ENCODE measurements at places on chromosomes 1 and 21. TPM values are rescaled to one million over a fixed set of nuclear protein-coding genes. Genes with fewer than 3 reads are reported as not detected.

GRCh38 chr1:76833151-76833550 lies 34.1 kb upstream of the ST6GALNAC5 start:
- DNase-seq: peak; percentile 8

GRCh38 chr21:44765231-44766013 lies 36.2 kb downstream of the UBE2G2 start:
- peak; percentile 88 for DNase-seq

DNA sequence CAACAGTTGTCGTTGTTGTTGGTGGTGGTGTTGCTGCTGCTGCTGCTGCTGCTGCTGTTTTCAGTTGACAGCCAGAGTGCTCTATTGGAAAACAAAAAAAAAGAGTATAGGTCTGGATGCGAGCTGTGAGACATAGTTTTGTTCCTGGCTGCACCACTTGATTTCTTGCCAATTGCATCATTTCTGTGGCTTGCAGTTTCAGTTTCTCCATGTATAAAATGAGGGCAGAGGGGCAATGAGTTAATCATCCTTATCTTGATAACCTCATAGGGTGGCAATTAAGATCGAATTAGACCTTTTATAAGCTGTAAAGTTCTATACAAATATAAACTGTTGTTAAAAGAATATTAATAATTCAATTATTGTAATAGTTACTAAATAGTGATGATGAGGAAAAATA lies 156.7 kb downstream of the DMRTA2 start:
- DNase-seq: no peak

DNA sequence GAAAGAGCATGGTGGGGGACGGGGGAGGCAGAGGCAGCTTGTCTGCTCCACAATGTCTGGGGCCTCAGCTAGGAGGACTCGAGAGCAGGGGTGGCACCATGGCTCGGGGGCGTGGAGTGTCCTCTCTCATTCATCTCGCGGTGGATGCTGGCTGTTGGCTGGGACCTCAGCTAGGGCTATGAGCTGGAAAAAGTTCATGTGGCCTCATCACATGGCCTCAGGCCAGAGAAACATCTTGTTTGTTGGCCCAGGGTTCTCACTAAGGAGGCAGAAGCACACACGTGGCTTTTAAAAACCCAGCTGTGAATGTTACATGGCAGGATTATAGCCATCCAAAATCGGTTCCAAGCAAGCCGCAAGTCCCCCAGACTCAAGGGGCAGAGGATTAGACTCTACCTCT lies 6.2 kb upstream of the CENPS start:
- no peak for DNase-seq

DNA sequence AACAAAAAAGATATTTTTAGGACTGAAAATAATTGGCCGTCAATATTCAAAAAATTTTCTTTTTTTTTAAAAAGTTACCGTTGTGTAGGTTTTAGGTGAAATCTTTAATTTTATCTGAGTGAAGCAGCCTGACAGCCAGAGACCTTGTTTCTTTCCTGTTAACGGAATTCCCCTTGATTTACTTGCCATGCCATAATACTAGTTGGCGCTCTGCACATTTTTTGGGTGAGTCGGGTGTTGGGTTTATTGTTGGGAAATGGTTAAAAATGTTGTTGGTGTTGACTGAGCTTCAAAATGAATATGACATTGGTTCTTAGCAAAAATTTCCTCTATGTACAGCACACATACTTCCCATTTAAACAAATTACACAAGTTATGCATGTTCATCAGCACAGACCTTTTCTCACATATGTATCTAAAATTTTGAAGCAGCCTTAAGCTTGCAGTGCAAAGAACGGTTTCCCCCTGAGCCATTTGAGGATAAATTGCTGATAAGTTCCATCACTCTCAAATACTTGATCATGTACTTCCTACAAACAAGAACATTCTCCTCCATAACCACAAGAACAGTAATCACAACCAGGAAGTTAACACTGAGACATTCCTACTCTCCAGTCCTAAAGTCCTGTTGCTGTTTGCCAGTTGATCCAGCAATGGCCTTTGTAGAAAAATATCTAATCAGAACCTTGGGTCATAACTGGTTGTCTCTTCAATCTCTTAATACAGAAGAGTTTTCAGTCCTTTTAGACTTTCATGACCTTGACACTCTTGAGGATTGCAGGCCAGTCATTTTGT lies 34.2 kb downstream of the CAMTA1 start:
- DNase-seq: no peak

DNA sequence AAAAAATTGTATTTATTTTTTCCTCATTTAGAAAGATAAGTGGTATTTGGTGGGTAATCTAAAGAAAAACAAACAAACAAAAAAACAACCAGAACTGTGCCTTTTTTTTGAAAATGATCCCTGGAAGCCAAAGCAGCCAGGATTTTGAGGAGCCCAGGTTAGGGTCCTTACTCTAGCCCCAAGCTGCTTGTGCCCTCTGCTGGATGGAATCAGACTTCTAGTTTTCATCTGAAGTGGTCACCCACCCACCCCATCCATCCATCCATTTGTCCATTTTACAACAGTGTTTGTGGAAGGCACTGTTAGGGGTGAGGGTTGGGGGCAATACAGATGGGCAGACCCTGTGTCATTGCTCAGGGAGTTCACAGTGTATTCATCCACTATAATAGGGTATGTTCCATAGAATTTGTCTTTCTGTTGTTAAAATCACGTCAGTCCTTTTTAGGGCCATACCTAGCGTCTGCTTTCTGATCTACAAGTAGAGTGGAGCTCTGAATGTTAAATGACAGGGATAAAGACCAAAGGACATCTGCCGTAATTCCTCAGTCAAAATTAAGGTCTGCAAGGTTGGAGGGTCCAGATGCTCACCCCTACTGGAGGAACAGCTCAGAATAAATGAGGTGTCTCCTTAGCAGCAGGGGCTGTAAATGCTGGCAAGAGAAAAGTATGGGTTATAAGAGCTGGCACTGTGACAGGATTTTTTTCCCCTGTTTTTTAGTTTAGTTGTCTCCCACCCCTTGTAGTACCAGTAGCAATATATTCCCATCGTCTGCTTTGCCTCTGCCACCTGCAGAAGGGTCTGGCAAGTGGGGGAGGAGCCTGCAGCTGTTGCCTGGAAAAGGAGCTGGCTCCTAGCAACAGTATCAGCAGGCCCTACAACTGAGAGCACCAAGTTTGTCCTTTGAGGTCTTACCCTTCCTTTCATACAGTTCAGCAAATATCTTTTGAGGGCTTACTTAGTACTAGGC lies 3.2 kb downstream of the LRRC42 start:
- peak; percentile 72 for DNase-seq

- DNase-seq: peak; percentile 61
These were observed 10.8 kb downstream of the NHLH1 start for GRCh38 chr1:160377585-160378206.

DNA sequence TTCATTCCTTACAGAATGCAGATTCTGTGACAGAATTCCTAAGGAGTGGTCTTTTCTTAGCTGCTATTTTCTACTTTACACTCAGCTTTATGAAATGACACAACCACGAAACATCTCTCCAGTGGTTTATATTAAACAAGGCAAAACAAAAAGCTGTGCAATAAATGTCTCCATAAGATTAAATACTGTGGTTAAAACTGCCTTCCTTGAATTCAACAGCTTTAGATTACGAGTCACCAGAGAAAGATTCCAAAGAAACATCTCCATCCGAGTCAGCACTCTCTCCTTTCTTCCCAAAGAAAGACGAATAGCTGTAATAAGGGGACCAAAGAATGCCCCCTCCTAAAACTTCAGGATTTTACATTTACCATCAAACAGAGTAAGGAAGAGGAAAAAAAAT lies 4.6 kb upstream of the C1orf87 start:
- no peak for DNase-seq

Gene HMGCS2
- total RNA-seq: not detected

Gene BRDT
- not detected for total RNA-seq

Gene RAP1GAP
- 12.3 TPM for total RNA-seq
